ENCODE measurements at places on chromosomes 2 and 18.

GRCh38 chr2:44192646-44193045 is 24.0 kb downstream of the PPM1B start:
- DNase-seq, result peak; percentile 59

DNA sequence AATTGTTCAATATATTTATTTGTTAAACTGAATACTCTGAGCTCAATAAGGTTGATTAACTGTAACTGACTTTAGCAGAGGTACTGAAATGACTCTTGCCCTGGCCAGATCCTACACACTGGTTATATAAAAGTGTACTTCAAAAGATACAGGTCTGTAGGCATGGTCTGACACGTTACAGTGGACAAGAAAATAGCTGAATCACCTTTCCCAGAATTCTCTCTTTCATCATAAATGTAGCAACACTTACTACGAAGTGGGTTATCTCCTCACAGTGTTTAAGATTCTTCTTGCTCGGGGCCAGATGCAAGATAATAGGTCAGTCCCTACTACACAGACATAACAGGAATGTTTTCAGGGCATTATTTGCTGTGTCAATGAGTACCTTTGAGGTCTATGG is 107.0 kb upstream of the ZC3H15 start:
- no peak for DNase-seq

DNA sequence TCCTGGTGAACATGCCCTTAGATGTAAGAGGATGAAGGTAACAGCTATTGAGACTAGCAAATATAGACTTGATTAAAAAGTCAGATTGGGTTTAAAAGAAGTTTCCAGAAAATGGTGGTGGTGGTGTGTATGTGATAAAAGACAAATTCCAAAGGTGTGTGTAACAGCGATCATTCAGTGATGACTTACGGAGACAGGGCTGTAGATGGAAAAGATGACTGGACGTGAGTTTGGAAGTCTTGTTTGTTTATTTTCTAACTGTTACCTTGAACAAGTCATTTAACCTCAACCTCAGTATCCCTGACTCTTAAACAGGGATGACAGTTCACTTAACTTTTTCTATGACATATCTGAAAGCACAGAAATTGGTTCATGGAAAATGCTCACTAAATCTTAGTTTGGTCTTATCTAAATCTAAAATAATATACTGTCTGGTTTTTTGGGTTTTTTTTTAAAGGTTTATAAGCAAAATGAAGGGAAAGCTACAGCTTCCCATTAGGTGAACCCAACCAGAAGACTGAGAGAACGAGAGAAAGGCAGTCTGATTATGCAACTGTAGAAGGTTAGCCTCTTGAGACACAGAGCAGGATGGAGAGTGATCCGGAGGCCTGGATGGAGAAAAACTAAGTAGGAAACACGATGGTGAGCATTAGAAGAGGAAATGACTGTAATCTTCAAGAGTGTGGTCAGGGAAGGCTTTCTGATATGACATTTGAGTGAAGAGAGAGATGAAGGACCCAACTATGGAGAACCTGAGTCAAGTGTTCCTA is 71.9 kb downstream of the TCF4 start:
- DNase-seq, result no peak

- DNase-seq, result peak; percentile 58
These were observed 117.1 kb upstream of the DTNA start for GRCh38 chr18:34592961-34593382.

GRCh38 chr2:161312996-161313395 is 4.8 kb downstream of the PSMD14 start:
- no peak for DNase-seq

Data from foreskin melanocyte (primary cell).